CD14-positive monocyte (primary cell): ENCODE measurements at places on chromosomes 16 and 17. TPM values are rescaled to one million over a fixed set of nuclear protein-coding genes. Genes with fewer than 3 reads are reported as not detected.

PLEKHH3 gene
- 0.41 TPM for polyA plus RNA-seq

RRAD gene
- 0.42 TPM for polyA plus RNA-seq

CTF1 gene
- polyA plus RNA-seq = 0.60 and 0.93 TPM in 2 replicates

IGSF6 gene
- 84.7 and 86.2 TPM in 2 replicates for polyA plus RNA-seq

RMI2 gene
- 0.24 TPM for polyA plus RNA-seq

IGFALS gene
- not detected for polyA plus RNA-seq
